ENCODE measurements at places on chromosomes 7 and 10.

DNA sequence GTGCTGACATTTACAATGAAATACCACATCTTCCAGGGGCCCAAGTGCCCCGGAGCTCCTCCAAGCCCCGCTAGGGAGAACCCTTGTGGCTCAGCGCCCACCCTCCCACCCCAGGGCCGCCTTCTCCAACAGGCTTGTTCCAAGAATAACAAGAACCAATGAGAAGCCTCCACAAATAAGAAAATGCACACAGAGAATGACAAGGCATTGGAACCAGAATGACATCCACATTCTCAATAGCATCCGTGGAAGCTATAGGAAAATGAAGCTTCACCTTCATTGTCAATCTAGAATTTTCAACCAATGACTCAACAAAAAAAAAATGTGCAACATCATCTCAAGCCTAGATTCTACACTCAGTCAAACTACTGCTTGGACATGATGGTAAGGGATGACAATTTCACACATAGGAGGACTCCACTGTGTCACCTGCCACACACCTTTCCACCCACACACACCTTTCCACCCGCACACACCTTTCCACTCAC is 50.4 kb upstream of the PPP2R2D start:
- DNase-seq = peak; percentile 2

DNA sequence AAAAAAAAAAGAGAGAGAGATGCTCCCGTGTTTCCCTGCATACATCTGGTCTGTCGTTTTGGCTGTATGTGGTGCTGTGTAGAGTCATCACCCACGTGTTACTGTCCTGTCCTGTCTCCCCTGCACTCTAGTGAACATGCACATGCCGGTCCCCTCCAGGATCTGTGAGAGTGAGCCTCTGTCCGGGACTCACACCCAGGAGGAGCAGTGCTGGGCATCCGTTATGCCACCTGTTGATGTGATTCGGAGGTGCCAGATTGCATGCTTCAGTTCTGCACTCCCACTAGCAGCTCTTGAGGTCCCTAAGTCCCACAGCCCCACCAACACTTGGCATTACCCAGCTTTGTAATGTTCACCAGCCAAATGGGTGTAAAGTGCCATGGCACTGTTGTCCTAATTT is 16.4 kb downstream of the GHRHR start:
- DNase-seq = no peak

- DNase-seq = no peak
Measured at GRCh38 chr10:43806831-43807640, 158.4 kb upstream of the ZNF32 start.

- DNase-seq = no peak
Measured at GRCh38 chr10:76117949-76118348, 686.5 kb downstream of the LRMDA start.

GRCh38 chr10:29495366-29495765 is 139.4 kb downstream of the SVIL start:
- no peak for DNase-seq

DNA sequence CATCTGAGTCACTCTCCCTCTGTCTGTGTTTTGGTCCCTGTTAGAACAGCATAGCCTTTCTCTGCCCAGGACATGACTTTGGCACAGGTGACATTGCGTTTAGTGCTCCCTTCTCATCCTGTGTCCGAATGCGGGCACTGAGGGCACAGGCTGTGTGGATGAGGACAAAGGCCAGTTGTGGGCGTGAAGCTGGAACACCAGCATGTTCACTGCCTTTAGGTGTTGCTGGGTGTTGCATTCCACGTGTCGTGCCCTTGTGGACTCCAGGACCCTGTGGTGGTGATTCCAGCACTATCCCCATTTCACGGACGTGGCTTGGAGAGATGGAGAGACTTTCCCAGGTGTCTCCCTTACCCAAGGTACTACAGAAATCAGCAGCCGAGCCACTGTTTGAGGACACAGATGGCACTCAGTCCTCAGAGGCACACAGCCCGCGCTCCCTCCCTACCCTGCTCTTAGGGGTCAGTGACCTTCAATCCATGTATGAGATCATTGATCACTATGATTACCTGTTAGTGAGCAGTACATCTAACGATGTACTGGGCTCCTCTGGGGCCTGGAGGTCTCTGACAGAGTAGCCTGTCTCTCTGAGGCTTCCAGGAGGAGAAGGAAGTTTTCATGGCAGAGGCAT is 917 bp upstream of the CNPY1 start:
- DNase-seq = no peak

DNA sequence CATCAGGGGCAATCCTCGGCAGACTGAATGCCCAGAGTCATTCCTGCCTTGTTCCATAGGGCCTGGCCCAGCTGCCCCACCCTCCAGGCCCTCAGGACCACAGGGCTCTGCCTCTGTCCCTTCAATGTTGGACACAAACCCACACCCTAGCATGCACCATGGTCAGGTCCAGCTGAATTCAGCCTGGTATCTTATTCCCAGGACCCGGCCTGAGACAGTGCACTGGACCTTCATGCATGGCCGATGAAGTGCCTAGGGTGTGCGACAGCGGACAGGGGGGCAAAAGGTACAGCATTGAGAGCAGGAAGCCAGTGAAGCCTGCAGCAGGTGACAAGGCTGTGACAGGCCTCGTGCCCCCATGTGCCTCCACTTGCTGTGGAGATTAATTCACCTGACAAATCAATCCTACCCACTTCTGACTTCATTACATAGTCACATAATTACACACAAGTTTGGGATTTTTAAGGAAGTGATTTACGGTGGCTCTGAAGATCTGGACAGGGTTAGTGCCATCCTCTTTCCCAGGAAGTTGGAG is 261.9 kb downstream of the GRID1 start:
- no peak for DNase-seq

- DNase-seq = no peak
Measured at GRCh38 chr7:2920956-2921652, 77.0 kb upstream of the GNA12 start.

- DNase-seq = no peak
Measured at GRCh38 chr10:89916468-89917215, 215.3 kb downstream of the KIF20B start.

DNA sequence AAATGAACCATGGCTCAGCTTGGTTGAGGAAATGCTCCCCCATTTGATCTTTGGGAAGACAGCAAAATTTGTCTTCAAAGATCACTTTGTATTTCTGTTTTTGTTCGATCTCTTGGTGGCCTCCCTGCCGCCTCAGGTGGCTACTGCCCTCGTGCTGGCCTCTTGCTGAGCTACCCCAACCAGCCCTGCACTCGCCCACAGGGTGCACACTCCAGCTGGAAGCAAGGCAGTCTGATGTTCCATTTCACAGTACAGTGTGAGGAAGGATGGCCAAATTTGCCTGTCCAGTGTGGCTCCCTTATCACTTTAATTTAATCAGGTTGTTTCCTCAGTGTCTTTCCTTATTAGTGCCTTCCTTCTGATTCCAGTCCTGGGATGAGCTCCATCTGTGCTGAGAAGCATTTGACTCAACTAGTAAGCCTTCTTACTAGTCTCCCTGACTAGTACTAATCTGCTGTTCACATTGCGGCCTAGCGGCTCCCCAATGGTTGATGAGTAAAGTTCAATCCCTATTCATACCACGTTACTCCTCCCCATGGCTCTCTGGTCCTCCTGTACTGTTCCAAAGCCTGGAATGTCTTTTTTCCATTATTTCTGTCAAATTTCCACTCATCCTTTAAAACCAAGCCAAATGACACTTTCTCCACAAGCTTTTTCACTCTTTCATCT is 8.2 kb downstream of the MYOF start:
- DNase-seq = no peak

GRCh38 chr10:74072503-74072902 is 74.6 kb downstream of the VCL start:
- DNase-seq = no peak

DNA sequence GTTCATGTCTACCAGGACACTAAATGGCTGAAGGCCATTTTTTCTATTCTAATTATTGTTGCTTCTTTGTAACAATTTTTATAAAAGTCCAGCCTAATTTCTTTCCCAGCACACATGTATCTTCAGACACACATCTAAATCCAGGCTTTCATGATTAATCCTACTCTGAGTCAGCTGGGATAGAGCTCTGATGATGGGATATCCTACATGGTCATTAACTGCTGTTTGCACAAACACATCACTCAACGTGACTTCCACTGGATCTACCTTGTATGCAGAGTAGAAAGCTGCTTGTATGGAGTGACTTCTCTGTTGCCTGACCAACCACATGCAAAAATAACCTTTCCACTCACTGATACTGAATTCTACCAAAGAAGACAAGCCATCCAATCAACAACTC is 260.9 kb downstream of the AHR start:
- no peak for DNase-seq

Measured in OCI-M1 (cell line).